ENCODE measurements at places on chromosomes 3 and 15.

GRCh38 chr3:143291836-143292447, 172.4 kb downstream of the CHST2 start:
- no peak for DNase-seq

- DNase-seq: no peak
Measured at GRCh38 chr3:64271631-64272030, 46.4 kb upstream of the PRICKLE2 start.

DNA sequence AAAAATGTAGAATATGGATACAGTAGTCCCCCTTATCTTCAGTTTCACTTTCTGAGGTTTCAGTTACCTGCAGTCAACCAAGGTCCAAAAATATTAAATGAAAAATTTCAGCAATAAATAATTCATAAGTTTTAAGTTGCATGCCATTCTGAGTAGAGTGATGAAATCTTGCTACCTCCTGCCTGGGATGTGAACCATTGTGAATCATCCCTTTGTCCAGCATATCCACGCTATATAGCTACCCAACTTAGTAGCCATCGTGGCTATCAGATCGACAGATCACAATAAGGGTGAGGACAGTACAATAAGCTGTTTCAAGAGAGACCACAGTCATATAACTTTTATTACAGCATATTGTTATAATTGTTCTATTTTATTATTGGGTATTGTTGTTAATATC, 1.2 kb upstream of the LARS2 start:
- no peak for DNase-seq

DNA sequence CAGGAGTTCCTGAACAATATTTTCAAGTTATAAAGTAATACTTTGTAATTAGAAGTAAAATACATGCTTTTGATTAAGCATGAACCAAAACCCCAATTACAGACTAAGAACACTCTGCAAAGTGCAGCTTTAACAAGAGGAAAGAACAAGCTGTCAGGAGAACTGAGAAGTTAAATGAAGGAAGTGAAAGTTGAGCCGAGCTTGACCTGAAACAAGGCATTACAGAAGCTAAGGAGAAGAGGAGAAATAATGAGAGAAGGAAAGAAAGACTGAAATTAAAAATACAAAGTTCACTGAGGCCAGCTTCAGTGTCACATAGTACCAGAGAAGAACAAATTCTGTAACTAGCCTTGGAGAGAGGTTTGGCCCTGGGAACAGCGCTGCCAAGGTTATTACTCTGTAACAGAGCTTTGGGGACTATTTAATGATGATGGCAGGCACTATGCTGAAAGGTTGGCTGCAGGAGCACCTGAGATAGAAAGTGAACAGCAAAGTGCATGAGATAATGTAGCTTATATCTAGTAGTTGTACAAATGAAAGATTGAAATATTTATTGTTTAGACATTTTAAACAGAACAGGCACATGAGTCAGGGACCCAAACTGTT, 241.9 kb upstream of the PEX5L start:
- DNase-seq: no peak

DNA sequence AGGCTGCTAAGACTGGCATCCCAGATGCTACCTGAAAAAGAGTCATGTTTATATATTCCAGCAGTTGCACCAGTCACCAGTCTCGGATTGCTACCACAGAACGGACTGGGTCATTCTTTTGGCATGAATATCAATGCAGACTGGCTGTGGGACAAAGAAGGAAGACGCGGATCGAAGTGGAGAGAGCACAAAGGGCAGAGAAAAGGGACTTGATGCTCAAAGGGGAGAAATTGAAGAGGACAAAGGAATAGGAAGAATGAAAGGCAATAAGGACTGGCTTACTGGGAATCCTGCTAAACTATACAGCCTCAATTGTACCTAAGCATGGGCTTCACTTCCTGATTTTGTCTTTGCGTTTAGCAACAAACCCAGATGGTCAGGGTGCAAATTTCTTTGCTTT, 15.3 kb upstream of the DIS3L start:
- no peak for DNase-seq

- no peak for DNase-seq
Measured at GRCh38 chr3:190855151-190855550, 7.3 kb downstream of the GMNC start.

DNA sequence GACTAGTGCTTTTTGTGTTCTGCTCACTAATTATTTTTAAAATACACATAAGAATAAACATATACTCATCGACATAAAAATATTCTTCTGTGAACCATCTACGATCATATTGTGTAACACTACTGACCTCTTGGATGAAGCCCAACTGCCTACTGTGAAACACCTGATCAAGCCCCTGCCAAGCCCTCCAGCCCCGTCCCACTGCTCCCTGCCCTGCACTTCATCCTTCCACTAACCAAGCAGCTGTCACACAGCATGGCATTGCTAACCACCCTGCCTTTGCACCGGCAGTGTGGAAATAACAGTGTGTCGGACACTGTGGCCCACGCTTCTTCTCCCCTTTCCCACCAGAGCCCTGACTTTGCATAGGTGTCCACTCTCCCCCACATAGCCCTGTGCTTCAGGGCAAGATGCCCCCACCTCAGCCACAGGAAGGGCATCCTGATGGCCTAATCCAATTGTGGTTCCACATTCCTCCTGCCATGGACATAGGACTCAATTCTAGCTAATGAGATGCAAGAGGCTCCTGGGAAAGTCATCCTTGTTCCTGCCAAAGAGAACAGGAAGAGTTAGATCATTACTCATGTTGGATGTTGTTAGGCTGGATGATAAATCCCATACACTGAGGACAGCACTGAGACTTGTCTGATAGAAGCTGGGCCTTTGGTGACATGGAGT, 35.0 kb upstream of the ARID3B start:
- DNase-seq: no peak

DNA sequence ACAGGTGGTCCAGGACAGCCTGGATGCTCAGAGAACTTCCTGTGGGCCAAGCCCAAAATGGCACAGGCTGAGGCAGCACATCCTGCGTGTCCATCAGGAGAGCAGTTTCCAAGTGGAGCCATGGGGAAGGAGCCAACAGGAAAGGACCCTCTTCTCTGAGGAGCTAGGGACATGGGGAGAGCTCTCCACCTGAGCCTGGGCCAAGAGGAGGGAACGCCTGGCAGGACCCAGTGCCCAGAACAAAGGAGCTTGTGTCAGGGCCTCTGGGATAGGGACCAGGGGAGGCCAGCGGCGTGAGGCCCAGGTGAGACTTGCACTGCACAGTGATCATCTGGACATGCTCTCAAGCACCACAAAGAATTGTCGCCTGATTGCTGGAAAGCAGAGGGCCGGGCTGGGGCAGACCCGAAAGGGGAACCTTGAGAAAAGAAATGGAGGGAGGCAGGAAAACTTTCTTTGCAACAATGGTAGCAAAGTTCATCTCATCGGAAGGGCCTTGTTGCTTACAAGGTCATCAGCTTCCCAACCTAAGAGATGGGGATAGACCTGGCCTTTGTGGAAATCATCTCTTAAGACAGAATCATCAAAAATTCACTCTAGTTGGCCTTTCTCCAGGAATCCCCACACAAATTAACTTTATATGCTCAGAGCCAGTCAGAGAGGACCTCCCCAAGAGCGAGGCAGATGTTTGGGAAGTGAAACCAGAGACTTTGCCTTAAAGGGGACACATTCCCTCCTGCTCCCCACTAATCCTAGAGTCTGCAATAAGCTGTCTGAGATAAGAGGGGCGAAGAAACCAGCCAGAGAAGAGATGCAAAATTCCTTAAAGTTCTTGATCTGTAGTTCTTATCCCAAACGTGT, 47.7 kb upstream of the HES1 start:
- DNase-seq: no peak

DNA sequence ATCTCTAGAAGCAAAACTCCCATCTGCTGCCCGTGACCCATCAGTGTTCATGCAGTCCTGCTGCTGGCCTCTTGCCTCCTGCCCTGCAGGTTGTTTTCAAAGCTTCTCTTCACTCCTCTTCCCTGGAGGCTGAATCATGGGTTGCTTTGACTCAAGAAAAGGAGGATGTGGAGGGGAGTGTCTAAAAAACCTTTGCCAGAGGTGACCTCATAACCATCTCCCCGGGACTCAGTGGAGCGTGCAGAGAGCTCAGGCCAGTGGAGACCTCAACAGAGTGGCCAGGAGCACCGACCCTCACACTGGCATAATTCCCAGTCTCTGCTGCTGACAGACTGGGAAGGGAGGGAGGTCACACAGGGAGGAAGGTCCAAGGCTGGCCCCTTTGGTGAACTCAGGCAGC, 60.9 kb upstream of the ITGA11 start:
- no peak for DNase-seq

GRCh38 chr15:77002954-77003912, 8.3 kb downstream of the PSTPIP1 start:
- no peak for DNase-seq

DNA sequence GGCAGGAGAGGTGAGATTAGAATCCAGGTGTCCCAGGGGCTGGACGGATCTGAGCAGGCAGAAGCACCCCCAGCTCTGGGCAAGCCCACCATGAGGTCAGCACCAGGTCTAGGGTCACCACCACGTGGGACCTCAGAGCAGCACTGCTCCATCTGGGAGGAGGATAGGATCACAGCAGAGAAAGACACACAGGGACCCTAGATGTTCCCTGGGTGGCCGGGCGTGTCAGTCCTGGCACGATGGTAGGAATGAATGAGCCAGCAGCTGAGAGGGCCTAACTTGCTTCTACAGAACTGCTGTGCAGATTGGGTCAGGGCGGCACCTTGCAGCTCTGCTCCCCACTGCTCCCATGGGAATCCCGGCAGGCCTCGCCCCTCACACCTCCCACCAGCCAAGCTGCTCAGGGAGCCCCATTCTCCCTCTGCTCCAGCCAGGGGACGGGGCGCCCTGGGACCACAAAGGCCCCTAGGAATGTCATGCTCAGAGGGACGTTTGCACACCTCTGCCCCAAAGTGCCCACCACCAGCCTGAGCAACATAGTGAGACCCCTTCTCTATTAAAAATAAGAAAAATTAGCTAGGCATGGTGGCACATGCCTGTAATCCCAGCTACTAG, 66.3 kb downstream of the ZNF445 start:
- DNase-seq: no peak

- DNase-seq: no peak
Measured at GRCh38 chr15:52441841-52442240, 86.8 kb downstream of the MYO5A start.

DNA sequence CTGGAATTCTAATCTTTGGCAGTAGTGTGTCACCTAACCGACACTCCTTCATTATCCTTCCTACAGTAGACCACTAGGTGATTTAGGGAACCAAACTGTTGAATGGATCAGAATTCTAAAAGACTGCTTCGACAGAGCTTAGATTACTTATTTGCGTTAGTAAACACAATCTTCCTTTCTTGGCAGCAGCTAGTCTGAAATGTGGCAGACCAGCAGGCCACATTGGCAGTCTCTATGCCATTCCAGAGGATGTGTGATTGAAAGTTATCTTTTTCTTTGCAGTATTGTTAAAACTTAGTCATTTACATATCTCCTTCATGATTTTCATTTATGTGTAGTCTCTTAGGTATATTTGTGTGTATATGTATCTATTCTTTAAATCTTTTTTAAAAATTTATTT, 23.6 kb downstream of the MBNL1 start:
- no peak for DNase-seq

DNA sequence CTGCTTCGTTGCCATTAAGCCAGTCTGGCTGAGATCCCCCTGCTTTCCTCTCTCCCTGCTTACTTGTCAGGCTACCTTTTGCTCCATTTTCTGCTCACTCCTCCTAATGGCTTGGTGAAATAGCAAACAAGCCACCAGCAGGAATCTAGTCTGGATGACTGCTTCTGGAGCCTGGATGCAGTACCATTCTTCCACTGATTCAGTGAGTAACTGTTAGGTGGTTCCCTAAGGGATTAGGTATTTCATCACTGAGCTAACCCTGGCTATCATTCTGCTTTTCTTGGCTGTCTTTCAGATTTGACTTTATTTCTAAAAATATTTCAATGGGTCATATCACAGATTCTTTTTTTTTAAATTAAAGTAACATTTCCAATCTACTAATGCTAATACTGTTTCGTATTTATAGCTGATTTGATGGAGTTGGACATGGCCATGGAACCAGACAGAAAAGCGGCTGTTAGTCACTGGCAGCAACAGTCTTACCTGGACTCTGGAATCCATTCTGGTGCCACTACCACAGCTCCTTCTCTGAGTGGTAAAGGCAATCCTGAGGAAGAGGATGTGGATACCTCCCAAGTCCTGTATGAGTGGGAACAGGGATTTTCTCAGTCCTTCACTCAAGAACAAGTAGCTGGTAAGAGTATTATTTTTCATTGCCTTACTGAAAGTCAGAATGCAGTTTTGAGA, 25.0 kb downstream of the CTNNB1 start:
- no peak for DNase-seq

DNA sequence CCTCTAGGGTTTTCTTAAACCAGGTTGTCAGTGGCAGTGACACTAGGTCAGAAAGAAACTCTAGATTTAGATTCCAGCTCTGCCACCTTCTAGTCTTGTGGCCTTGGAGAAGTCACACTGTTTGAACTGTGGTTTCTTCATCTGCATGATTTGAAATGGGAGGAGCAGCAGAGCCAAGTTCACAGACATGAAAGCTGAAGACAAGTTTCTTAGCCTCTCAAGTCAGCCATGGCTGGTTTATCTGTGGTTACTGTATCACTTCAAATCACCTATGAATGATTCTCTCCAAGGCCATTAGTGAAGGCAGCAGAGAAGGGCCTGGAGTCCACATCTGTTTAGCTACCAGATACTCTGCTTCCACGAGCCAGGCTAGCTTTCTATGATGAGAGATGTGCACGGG, 15.6 kb downstream of the CLEC3B start:
- DNase-seq: no peak

DNA sequence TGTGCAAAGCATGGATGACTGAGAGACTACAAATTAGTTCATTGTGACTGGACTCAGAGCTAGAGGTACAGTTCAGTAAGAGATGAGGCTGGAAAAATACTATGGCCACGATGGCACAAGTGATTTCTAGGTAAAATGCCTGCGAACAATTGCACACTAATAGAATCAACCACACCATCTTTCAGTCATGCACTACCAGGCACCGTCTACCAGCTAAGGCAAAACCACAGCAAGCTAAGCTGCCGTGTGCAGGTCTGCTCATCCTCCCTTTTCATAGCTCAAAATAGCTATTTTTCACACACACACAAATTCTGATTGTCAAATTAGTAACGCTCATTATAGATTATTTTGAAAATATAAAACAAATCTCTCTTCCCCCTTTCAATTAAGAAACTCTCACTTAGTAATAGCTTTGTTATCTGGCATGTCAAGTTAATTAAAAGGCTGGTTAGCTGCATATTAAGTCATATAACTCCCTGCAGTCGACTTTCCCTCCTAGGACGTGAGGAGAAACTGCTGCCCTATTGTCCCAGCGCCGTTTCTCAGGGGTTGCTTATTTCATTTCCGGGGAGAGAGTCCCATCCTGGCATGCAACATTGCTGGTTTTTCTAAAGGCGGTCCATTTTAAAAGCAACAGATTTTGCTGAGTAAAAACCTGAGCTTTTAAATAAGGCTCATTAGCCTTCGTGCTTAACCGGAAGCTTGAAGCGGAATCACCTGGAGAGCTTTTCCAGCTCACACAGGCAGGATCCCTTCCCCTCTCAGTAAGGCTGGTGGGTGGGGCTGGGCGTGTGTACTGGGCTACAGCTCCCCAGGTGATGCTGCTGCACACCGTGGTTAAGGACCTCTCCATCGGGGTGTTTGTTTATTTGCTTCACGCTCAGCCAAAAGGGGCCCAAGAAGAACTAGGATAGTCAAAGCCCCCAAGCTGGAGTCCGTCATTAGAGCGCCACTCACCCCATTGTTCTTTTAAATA, 16.9 kb upstream of the MEX3B start:
- DNase-seq: no peak
